ENCODE measurements at places on chromosomes 3 and 15.

- DNase-seq, result no peak
Measured at GRCh38 chr3:25479727-25480010, 51.6 kb downstream of the RARB start.

GRCh38 chr3:61828880-61829721 is 267.7 kb downstream of the PTPRG start:
- DNase-seq, result no peak

DNA sequence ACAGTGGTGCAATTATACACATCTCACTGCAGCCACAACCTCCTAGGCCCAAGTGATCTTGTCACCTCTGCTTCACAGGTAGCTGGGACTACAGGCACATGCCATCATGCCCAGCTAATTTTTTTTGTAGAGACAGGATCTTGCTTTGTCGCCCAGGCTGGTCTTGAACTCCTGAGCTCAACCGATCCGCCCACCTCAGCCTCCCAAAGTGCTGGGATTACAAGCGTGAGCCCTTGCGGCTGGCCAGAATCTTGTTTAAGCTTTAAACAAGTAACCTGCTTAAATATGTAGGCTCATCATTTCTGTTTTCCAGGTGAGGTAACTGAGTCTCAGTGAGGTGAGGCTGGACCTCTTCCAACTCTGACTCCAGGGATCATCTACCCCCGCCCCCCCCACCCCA is 7.7 kb upstream of the PSTPIP1 start:
- DNase-seq, result no peak

- no peak for DNase-seq
Measured at GRCh38 chr3:99365396-99365795, 273.0 kb upstream of the COL8A1 start.

DNA sequence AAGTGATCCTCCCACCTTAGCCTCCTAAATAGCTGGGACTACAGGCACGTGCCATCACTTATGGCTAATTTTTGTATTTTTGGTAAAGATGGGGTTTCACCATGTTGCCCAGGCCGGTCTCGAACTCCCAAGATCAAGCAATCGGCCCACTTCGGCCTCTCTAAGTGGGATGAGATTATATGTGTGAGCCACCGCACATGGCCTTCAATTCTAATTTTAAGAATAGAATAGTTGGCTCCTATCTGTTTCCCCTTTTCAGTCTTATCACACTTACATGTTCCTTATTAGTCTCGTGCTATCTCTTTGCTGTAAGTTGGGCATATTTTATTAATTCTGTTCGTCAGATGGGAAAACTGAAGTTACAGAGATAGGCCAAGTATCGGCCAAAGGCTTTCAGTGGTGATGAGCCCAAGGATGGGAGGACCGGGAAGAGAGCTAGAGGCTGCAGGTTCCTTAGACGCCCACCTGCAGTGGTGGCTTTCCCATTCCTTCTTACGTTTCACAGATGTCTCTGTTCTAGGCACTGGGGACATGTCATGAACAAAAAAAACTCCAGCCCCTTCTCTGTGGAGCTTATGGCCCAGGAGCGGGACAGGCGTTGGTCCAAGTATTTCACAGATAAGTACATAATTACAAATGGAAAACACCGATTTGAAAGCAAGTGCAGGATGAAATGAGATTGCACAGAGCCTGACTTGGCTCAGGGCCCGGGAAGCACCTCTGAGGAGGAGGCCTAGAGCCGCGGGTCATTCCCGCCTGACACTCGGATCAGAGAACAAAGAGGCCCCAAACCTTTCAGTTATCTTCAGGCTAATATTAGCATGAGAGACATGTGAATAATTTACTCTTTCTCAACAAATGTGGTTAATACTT is 91.1 kb upstream of the KLF13 start:
- DNase-seq, result no peak

Data from stimulated activated CD8-positive, alpha-beta memory T cell treated with anti-CD3 and anti-CD28 coated beads, Interleukin-7, amount 100 ng/mL, for 48 hours (primary cell).